Mesothelial cell of epicardium (in vitro differentiated cells): ENCODE measurements at places on chromosomes 16 and 17.

- DNase-seq = no peak
These were observed 20.6 kb downstream of the ABAT start for GRCh38 chr16:8694795-8695728.

DNA sequence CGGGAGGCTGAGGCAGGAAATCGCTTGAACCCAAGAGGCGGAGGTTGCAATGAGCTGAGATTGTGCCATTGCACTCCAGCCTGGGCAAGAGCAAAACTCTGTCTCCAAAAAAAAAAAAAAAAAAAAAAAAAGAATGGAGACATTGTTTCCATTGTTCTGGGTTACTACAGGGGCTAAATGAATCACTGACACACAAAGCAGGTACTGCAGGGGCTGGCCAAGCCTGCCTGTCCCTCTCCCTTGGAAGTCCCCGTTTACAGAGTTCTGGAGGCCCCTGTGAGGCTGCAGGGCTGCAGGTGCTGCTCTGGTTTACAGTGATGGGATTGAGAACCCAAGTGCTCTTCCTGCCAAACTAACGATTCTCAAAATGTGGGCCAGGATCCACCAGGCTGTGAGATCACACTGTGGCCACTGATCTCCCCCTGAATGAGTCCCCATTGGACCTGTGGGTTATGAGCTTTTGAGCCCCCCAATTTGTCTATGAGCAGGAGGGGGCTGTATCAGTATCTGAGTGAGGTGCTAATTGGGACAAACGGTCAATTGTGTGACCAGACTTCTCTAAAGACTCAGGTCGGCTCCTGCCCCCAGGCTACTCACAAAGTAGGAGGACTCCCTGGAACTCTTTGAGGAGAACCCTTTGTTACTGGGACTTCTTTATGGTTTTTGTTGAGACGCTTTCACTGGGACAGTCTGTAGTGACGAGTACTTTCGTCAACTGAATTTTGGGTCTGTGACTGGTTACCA lies 39.0 kb downstream of the DNAH17 start:
- no peak for DNase-seq

- DNase-seq = peak; percentile 36
These were observed 263.8 kb upstream of the TNRC6C start for GRCh38 chr17:77694391-77695363.

DNA sequence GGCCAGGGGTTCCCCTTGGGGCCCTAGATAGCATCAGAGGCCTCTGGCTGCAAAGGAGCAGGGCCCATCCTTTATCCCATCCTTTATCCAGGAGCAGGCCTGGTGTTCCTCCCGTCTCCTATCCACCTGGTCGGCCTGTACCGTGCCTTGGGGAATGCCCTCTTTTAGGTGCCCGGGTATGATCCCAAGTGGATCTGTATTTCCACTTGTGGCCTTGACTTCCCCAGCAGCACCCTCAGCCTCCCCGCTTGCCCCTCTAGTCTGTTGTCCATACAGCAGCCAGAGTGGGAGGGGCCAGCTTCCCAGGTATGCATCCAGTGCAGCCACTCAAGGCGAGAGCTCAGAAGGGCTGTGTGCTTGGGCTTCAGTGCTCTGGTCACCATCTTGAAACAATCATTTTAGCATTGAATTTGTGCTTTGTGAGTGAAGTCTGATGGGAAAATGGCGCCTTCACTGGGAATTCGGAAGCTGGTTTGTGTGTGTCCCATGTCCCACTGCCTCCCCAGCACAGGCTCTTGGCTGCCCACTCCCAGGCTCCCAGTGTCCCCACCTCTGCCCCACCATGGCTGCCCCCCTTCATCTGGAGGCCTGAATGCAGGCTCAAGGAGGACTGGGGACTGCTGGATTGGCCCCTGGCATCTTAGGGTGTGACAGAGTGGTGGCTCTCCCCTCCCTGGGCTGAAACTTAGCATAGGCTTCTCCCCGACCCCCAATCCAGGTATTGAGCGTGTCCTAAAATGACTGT lies 3.3 kb upstream of the RNF112 start:
- no peak for DNase-seq
